ENCODE measurements at places on chromosomes 7 and 10. TPM values are rescaled to one million over a fixed set of nuclear protein-coding genes. Genes with fewer than 3 reads are reported as not detected.

The SHH gene
- not detected for total RNA-seq

The PNLIPRP2 gene
- total RNA-seq, result not detected

The CALHM3 gene
- not detected for total RNA-seq

The SFTPA1 gene
- total RNA-seq, result not detected

The TWIST1 gene
- not detected for total RNA-seq

The PITX3 gene
- 0.14 TPM for total RNA-seq

The KIAA1549 gene
- 0.60 TPM for total RNA-seq
